ENCODE measurements at places on chromosomes 3 and 15.

- no peak for DNase-seq
Measured at GRCh38 chr15:74838746-74839525, 4.0 kb downstream of the ULK3 start.

DNA sequence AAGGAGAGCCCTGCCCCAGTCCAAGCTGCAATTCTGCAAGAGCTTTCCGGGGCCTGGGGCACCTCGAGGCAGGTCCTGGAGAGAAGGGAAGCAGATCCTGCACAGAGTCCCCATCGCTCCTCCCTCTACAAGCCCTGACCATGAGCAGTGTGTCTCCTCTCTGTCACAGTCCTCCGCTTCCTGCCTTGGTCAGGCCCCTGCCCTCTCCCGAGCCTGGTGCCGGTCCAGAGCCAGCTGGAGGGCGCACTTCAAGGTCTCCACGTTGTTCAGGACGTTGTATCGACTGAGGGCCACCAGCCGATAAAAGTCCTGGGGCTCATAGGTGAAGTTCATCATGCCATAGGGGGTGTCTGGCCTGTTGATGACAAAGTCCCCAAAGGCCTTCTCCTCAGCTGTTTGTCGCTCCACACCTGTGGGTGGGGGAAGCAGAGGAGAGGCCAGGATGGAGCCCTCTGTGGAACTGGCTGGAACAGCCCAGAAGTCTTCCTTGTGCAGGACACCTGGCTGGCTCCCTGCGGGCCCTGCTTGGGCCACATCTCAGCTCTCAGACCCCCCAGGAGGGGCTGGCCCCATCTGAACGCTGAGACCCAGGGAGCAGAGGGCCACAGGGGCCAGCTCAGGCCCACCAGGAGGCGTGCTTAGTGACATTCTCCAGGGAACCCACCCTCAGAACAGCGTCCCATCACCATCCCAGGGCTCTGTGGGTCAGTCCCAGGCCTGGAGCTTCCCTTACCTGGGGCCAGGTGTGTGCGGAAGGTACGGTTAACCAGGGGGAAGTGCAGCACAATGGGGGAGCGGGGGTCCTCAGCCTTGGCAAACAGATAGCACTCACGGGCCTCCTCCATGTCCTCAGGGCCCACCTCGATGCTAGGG lies 14.4 kb downstream of the PLA2G4F start:
- DNase-seq: no peak

DNA sequence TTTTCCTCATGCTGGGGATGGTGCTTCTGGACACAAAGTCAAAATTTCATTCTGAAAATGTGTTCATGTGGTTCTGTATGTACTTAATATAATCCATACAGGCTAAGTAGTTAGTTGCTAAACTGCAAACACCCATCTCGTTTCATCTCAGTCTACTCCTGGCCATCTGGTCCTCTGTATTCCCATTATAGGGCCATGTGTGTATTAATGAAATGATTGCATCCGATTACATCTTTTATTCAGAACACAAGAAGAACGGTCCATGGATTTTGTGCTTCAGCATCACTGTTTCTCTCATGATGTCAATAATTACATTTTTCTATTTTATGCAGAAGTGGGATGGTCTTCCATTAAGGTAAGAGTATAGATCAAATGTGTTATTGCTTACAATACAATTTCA lies 6.1 kb upstream of the GJD2 start:
- no peak for DNase-seq

DNA sequence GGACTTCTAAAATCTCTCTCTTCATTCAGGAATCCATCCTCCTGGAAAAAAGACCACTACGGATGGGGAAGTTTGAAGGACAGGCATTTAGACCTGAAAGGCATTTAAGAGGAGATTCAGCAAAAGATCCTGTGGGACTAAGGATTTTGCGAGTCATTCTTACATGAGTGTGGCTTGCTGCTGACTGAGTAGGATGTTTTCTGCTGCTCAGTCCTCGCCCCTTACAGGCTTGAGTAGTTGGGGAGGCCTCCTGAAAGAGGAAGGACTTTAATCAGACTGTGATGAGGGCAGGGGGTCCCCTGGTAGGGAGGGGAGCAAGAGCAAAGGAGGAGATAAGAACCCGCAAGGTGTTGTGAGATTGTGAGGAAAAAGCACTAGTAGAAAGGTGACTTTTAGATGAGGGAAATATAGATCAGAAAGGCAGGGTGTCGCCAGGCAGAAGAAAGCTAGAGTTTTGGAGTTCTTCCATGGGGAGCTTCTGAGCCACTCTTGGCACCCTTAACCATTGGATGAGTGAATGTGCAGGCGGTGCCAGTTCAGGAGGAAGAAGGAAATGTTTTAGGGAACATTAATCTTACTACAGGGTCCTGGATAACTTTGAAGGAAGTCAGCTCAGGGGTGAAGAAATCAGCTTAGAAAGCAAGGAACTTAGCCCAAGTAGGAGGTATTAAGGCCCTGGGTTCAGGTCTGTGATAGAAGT lies 171.1 kb downstream of the RORA start:
- no peak for DNase-seq

GRCh38 chr15:98504998-98505397 lies 143.3 kb upstream of the IGF1R start:
- no peak for DNase-seq

DNA sequence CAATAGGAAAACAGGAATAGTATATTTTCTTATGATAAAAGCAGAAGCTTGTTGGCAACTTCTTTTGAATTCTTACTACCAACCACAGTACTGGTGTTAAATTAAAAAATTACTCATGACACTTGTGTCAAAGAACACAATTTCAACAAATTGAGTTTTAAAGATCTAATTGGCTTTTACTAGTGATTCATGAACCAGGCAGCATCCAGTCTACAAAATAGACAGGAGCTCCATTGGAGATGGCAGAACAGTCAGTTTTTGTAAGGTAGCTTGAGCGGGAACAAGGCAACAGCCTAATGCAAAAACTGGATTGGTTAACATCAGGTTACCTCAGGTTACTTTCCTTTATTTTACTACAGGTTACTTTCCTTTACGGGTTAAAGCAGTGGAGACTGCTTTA lies 181.3 kb upstream of the THBS1 start:
- DNase-seq: no peak

DNA sequence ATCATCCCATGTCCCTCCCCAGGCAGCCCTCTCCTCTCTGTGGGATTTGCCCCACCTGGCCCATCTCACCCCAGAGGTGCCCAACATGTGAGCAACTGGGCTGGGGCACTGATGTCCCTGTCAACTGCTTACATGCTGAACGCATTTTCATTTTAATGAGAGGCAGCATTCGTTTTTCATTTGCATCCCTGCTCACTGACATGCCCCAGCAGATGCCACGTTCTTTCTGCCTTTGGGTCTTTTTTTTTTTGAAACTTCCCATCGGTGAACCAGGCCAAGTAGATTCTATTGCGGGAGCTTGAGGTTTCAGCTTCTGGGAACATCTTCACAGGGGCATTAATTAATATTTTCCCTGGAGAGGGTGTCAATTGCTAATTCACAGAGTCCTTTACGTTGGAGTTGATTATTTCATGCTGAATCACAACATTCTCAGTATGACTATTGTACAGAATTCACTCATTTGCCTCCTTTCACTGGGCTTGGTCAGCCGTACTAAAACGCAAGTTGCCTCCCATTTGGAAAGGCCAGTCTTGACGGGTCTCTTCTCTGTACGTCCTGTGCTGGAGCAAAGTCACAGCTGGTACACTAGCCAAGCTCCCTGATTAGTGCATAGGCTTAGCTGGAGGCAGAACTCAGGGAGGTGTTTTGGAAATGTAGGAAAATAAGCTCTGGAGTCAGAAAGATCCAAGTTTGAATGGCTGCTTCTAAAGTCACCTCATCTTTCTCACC lies 69.8 kb downstream of the CHRNA7 start:
- DNase-seq: no peak

GRCh38 chr15:81292523-81293001 lies 31.4 kb downstream of the STARD5 start:
- no peak for DNase-seq

DNA sequence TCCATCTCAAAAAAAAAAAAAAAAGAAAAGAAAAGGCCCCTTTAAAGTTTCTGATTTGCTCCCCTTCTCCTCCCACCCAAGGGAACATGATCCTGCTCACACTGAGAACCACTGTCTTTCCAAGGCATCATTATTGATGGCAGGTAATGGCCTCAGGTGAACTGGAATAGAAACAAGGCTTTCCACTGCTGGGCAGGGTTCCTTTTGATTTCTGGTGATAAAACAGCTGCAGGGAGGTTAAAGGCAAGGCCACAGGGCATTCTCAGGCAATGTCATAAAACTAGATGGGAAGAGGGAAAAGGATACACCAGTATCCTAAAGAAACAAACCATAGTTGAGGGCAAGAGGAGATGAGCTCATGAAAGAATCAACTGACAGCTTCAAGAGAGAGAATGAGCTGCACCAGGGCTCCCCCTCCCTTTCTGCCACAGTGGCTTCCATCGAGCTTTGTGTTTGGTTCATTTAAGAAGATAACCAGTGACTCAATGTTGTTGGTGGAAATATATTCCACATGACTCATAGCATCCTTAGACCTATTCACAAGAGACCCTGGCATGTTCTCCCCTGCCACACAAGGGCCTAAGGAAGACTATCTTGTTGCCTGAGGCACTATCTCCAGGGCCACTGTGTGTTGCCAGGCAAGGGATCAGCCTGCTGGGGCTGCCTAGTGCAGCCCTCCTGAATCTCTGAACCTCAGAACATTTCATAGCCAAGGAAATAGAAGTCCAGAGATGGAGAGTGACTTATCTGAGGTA lies 86.4 kb downstream of the WDR76 start:
- no peak for DNase-seq

GRCh38 chr3:178434206-178434805 lies 101.9 kb upstream of the KCNMB2 start:
- DNase-seq: no peak

DNA sequence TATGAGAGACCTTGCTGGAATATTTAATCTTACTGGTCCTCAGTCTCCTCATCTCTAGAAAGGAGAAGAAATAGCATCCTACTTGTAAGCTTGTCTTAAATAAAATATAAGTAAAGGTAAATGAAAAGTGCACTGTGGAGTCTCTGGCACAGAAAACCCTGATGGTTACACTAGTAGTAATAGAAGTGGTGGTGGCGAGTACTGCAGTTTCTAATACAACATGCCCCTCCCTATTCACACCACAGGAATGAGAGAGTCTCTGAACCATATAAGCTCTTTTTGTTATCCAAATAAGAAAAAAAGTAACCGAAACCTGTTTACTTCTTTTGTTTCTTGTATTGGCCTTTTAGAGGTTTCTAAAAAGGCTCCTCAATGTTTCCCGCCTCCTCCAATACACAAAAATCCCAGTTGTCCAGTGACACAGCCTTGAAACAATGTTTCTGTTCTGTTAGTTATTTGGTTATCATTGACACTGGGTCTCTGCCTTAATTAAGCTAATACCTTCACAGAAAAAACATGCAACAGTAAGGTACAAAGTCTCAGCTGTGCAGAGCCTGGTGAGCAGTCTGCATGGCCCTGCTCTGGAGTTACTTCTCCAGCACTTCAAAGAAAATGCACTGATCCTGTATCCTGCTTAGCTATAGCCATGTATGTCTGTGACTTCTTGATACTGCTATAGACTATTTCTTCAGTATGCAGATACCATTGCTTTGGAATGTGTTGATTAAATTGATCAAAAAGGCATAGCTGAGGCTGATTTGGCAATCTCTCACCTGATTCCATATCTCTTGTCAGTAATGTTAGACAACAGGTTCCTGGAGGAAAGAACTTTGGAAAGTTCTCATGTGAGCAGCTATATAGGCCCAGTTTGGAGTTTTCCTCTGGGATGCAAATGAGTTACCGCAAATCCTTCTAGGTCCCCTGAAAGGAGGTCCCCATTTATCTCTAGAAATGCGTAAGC lies 315.6 kb upstream of the IL12A start:
- DNase-seq: no peak

- no peak for DNase-seq
Measured at GRCh38 chr3:177199206-177199760, 2.0 kb upstream of the TBL1XR1 start.

DNA sequence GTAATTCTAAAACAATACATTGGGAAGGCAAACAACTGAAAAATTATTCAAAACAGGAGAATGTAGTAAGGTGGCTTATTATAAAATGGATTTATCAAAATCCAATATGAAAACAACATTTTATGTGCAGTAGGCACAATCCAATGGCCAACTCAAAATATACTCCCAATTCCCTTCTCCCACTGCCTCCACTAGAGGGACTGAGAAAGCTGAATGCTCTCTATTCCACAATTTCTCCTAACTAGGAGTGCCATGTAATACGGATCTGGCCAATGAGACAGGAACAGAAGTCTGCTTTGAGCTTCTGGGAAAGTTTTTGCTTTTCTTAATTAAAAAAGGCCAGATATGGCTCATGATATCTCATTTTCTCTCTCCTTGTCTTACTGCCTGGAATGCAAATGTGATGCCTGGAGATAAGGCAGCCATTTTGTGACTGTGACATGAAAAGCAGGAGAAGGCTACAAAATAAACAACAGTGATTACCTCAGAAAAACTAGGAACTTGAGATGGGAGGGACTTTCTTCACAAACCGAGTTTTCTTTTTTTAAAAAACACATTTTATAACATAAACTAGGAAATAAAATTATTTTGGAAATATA lies 18.8 kb upstream of the VGLL4 start:
- no peak for DNase-seq

DNA sequence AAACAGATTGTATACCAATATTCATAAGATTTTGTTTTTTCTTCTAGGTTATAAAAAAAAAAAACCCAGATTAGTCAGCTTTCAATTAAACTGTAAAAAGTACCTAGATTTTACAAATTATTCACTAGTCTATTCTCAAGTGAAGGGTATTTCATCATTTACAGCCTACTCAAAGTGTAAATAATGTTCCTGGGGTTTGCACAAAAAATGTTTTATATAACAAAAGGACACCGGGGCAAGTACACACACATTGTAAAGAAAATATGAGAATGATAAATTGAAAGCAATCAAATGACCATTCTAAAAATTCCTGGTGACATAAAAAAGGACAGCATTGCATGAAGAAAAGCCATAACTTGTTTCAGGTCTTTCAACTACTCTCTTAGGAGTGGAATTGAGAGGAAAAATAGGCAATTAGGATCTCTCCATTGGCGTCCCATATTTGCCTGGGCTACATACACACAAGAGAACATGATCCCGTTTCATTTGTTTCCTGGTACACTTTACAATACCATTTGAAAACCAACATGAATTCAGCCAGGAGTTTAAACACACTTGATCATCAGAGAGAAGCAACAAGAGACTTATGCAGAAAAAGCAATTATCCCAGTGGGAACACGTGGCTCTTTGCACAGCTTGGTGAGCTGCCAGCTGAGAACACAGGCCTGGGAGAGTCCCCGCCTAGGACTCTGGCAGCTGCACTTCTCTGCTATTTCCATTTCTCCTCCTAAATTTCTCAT lies 1039.2 kb downstream of the ROBO1 start:
- peak; percentile 84 for DNase-seq

- DNase-seq: no peak
Measured at GRCh38 chr3:120821426-120821825, 78.9 kb downstream of the GTF2E1 start.

DNA sequence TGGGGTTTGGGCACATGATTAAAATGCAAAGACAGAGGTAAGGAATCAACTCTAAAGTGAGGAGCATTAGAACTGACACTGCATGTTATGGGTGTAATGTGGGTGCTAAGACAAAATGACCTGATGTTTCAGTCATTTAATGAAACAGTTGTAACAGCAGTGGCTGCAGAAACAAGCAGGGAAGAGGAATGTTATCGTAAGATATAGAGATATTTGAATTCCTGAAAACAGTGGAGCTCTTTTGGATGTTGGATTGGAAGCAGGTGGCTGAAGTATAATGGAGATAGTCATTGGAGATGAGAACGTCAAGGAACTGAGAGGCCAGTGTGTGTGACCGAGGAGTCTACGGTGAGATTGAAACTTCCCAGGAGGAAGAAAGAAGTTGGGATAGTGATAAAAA lies 1065.2 kb downstream of the ZPLD1 start:
- no peak for DNase-seq

GRCh38 chr3:100419406-100419805 lies 18.1 kb downstream of the LNP1 start:
- no peak for DNase-seq
